ENCODE measurements at places on chromosomes 6 and 20.

GRCh38 chr20:52461582-52461981 is 270.0 kb upstream of the ZFP64 start:
- no peaks in the 10 kb centered on the region for H3K4me1 ChIP-seq
- H3K4me3 ChIP-seq = no peak overlapping the region
- H3K36me3 ChIP-seq = no peaks in the 10 kb centered on the region
- DNase-seq = no peak

DNA sequence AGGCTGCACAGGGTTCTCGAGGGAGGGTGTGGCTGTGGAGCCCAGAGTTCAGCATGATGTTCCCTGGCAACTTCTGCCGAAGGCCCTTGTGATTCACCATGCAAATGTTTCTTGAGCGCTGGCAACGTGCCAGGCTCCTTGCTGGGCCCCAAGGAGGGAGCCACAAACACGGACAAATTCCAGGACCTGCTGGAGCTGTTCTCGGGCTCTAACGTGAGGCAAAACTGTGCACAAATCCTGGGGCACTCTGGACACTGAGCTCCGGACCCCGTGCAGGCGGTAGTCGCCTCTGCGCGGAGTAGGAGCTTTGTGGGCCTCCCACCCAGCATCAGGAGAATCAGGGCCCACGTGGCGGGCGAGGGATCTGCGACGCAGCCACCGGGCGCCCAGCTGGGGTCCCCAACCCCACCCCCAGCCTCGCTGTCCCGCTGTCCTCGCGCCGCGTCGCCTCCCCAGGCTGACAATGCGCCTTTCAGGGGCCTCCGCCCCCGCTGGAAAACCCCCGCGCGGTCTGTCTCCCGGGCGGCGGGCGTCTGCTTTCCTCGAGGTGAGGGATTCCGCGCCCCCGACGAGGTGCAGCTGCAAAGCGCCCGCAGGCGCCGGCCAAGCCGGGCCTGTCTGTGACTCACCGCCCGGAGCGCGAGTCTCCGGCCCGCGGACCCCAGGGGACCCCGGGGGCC is 31.7 kb upstream of the SCUBE3 start:
- peak; percentile 84 for DNase-seq
- H3K27ac ChIP-seq = no peak overlapping the region
- H3K27me3 ChIP-seq = no peaks in the 10 kb centered on the region

DNA sequence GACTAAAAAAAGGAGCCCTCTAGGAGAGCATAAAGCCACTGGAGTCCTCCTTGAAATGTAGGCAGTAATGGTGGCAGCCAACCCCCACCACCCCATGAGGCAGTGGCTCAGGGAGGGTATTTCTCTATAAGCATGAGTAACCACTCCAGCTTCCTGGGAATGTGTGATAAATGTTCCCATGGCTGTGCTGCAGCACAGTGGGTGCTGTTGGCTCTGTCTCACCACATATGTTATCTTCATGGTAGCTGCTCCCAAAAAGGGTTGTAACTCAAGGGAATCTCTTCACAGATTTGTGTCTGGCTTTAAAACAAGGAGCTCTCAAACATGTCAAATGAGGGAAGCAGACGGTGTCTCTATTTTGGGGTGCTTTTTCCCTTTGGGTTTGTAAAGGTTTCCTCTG is 7.5 kb upstream of the PHACTR1 start:
- H3K4me3 ChIP-seq = no peak overlapping the region
- H3K4me1 ChIP-seq = no peaks in the 10 kb centered on the region
- H3K36me3 ChIP-seq = no peaks in the 10 kb centered on the region
- H3K27ac ChIP-seq = no peak overlapping the region
- no peak for DNase-seq

DNA sequence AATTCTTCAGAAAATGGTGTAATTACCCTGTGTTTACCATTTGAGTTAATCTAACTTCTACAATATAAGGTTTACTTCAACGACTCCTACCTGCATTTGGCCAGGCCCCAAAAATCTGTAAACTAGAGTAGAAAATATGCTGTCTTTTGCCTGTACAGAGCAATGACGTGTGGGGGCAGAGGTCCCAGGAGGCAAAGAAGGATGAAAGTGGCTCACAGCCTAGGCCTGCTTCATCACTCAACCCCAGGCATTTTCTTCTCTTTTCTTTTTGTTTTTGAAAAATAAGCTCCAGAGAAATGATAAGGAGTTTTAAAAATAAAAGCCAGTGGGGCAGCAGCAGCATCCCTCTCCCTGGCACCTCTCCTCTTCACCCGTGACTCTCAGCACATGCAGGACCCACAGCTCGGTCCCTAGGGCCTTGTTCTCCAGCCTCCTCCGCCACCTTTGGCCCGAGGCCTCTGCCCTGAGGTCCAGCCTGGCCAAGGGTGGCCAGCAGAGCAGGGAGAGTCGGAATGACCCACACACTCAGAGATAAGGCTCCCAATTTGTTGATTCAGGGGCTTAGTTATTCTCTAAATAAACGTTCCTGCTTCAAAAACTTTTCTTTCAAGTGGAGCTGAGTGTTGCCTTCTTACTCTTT is 310.3 kb upstream of the RNF24 start:
- no peak overlapping the region for H3K27ac ChIP-seq
- peaks cover 7% of the 10 kb centered on the region for H3K27me3 ChIP-seq
- H3K4me1 ChIP-seq = peaks cover 7% of the 10 kb centered on the region
- DNase-seq = no peak
- no peak overlapping the region for H3K4me3 ChIP-seq
- no peaks in the 10 kb centered on the region for H3K36me3 ChIP-seq

DNA sequence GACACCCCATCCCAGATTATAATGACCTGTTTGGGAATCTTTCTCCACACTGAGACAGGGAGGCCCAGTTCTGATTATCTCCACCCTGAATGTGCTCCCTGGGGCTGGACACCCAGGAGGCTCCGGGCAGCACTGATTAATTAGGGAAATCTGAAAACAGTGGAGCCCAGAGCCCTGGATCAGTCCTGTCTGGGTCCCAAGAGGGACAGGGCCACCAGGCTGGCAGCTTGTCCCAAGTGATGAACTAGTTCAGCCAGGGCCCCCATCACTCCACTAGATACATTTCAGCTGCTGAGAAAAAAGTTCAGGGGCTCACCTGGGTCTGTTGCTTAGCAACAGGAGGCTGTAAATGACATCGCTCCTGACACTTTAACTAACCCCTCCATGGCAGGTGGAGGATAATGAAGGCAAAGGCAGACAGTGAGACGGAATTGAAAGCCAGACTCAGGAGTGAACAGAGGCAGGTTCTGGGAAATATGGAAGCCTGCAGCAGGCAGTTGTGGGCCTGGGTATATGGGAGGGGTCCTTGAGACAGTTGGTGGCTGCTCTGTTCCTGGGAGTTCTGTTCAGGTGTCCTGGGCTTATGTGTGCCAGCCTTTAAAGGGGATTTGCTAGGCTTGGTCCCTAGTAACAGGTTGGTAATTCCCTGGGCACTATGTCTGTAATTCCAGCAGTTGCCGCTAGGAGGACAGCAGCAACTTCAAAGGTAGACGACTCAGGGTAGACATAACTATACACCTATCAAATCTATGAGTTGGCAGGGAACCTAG is 78.3 kb upstream of the CTNNBL1 start:
- H3K4me1 ChIP-seq = no peaks in the 10 kb centered on the region
- H3K27ac ChIP-seq = no peak overlapping the region
- no peaks in the 10 kb centered on the region for H3K36me3 ChIP-seq

DNA sequence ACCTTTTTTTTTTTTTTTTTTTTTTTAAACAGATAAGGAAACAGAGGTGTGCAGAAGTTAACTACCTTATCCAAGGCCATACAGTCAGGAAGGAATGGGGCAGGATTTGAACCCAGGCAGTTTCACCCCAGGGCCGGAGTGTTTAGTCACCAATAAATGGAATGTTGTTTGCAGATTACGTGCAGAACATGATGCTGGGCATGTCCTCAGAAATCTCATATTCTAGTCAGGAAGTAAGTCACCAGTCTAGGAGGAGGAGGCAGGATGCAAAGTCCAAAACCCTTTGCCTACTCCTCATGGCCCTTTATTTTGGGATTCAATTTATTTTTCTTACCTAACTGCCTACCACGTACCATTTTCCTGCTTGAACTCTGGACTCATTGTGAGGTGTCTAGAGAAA is 57.1 kb upstream of the LRRC1 start:
- no peaks in the 10 kb centered on the region for H3K27me3 ChIP-seq
- H3K27ac ChIP-seq = peak overlapping the region; percentile 13
- H3K4me3 ChIP-seq = no peak overlapping the region
- DNase-seq = no peak

- peaks cover 2% of the 10 kb centered on the region for H3K36me3 ChIP-seq
- H3K27me3 ChIP-seq = no peaks in the 10 kb centered on the region
- DNase-seq = no peak
- H3K4me1 ChIP-seq = peaks cover 7% of the 10 kb centered on the region
Measured at GRCh38 chr6:129575378-129576118, 134.4 kb downstream of the ARHGAP18 start.

DNA sequence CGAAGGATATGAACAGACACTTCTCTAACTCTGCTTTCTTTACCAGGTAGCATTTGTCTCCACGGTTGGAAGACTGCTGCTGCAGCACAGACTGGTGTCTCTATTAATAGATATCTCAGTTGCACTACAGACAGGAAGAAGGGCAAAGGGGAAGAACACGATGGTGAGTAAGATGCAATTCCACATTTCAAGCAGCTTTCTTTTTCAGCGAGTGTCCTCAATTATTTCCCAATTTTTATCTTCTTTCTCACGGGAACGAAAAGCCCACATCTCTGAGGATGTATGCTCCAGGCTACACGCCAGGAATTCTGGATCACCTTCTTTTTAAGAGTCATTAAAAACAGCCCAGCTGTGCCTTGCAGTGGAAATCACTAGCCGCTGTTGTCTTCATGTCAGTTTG is 311.6 kb upstream of the ECI2 start:
- no peaks in the 10 kb centered on the region for H3K27me3 ChIP-seq
- peaks cover 3% of the 10 kb centered on the region for H3K4me1 ChIP-seq
- H3K36me3 ChIP-seq = no peaks in the 10 kb centered on the region

- no peak for DNase-seq
- H3K27ac ChIP-seq = no peak overlapping the region
- no peaks in the 10 kb centered on the region for H3K36me3 ChIP-seq
- no peaks in the 10 kb centered on the region for H3K27me3 ChIP-seq
- H3K4me1 ChIP-seq = no peaks in the 10 kb centered on the region
- H3K4me3 ChIP-seq = no peak overlapping the region
Measured at GRCh38 chr6:146526192-146526591, 17.4 kb upstream of the RAB32 start.

- H3K4me3 ChIP-seq = no peak overlapping the region
- H3K36me3 ChIP-seq = no peaks in the 10 kb centered on the region
- H3K4me1 ChIP-seq = no peaks in the 10 kb centered on the region
- H3K27me3 ChIP-seq = no peaks in the 10 kb centered on the region
Measured at GRCh38 chr6:144302701-144303372, 17.7 kb downstream of the UTRN start.

DNA sequence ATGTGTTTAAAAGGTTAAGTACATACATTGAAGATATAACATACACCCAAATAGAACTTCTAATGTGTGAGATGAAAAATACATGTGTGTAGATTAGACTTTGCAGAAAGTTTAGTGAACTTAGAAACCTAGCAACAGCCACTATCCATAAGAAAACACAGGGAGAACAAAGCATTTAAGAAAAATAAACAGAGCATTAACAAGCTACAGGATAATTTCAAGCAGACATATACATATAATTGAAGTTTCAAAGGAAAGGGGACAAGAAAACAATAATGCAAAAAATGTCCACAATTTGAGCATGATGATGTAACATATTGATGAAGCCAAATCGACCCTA is 18.2 kb upstream of the THBS2 start:
- H3K27me3 ChIP-seq = no peaks in the 10 kb centered on the region
- no peak for DNase-seq
- H3K27ac ChIP-seq = no peak overlapping the region
- peaks cover 38% of the 10 kb centered on the region for H3K4me1 ChIP-seq
- no peak overlapping the region for H3K4me3 ChIP-seq
- H3K36me3 ChIP-seq = no peaks in the 10 kb centered on the region

DNA sequence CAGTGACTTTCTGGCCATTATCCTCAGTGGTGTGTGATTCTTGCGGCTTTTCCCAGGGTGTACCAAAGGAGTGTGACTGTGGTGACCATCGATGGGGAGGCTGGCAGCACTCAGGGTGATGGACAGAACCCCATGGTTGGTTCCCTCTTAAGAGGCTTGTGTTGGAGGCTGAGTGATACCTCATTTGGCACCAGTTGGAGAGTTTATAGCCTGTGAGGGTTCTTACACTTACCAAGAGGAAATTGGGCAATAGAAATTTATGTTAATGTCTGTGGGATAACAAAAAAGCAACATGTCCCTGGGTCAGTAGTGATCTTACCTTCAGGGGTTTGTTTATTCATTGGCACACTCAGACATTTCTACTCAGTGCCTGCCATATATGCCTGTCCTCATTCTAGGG is 37.2 kb downstream of the DAAM2 start:
- H3K4me1 ChIP-seq = no peaks in the 10 kb centered on the region
- H3K36me3 ChIP-seq = no peaks in the 10 kb centered on the region
- DNase-seq = no peak
- no peaks in the 10 kb centered on the region for H3K27me3 ChIP-seq
- no peak overlapping the region for H3K27ac ChIP-seq

GRCh38 chr6:44667226-44667625 is 279.7 kb downstream of the CDC5L start:
- H3K27ac ChIP-seq = no peak overlapping the region
- no peaks in the 10 kb centered on the region for H3K36me3 ChIP-seq
- DNase-seq = no peak
